ENCODE measurements at places on chromosomes 7 and 10.

DNA sequence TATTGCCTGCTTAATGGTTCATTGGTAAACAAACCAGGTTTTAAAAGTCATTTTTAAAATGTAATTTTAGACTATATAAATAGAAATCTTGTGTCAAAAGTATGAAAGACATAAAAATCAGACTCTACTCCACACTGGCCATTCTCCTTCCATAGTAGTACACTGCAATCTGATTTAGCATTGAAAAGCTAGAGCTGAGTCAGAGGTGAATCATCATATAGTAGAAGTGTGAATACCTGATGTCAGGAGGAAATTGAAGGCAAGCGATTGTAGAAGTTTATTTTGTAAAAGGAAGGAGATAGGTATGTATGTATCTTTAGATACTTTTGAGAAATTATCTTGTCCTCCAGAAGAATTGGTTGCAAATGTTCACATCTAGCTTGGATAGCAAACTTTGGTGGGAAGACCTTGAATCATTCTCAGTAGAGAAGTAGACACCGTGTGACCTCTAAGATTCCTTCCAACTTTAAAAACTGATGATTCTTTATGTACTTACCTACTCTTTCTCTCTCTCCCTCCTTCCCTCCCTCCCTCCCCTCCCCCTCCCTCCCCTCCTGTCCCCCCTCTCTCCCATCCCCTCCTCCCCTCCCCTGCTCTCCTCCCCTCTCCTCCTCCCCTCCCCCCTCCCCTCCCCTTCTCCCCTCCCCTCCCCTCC lies 88.1 kb downstream of the BTAF1 start:
- peak; percentile 67 for DNase-seq

DNA sequence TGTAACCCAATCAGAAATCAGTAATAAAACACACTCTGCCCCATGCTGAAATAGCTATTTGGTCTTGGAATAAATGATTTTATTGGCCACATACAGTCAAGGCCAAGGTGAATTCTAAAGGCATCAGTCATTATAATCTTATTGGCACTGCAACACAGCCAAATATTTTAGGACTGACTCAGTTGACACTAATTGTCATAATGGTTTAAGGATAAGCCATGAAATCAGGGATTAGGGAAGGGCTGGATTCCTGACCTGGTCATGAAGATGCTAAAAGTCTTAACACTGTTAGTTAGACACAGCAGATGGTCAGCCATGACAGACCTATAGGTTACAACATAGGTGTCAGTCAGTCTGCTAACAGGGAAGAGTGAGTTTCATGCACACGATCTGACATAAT lies 330.3 kb upstream of the NPSR1 start:
- peak; percentile 66 for DNase-seq

- DNase-seq = peak; percentile 80
Observed at GRCh38 chr10:58414270-58415041, 29.2 kb downstream of the TFAM start.

DNA sequence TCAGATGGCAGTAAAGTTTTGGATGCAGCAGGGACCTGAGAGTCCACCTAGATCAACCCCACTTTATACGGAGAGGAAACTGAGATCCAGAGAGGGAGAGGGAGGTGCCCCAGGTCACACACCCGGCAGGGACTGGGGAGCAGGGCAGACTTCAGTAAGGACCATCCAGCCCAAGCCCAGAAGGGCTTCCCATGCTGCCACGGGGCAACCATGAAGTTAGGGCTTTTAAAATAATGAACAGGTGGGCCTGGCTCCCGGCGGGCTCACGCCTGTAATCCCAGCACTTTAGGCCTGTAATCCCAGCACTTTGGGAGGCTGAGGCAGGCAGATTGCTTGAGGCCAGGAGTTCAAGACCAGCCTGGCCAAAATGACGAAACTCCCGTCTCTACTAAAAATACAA lies 98.5 kb downstream of the HIP1 start:
- no peak for DNase-seq

GRCh38 chr7:7157887-7158271 lies 24.5 kb upstream of the C1GALT1 start:
- peak; percentile 80 for DNase-seq

DNA sequence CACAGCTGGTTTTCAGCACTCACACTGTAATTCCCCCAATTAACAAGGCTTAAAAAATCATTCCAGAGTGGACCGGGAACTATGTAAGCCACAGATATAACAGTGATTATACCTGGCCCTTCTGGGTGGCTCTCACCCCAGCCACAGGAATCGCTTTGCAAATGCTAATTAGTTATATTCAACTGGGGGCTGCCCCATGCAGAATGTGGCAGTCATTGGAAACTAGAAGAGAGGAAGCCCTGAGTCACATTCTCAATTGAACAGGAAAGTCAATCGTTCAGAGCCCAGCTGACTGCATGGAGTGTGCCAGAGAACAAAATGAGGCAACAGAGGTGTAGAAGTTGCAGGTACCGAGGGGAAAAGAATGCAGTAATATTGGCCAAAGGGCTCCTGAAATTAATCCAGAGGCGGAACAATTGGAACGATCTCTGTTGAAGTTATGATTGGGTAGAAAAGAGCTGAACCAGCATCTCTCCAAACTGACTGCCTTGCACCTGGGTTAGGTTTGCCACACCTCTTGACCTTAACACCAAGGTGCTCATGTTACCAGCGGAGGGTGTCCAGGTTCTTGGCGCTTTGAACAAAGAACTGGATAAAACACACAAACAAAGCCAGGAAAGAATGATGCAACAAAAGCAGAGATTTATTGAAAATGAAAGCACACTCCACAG lies 909.7 kb upstream of the AUTS2 start:
- no peak for DNase-seq

DNA sequence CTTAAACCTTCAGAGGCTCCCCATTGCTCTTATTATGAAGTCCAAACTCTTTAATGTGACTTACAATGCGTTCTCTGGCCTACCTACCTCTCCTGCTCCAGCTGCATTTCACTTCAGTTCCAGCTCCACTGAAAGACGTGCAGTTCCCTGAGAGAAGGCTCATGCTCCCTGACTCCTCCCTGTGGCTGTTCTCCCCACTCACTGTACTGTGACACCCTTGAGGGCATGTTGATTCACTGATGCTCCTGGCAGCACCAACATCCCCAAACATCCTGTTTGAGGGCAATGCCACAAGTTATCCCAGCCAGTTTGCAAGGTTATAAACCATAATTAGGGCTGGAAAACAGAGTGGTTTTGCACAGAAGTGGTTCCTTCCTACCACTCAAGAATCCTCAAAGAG lies 111.2 kb downstream of the LSM5 start:
- DNase-seq = no peak

DNA sequence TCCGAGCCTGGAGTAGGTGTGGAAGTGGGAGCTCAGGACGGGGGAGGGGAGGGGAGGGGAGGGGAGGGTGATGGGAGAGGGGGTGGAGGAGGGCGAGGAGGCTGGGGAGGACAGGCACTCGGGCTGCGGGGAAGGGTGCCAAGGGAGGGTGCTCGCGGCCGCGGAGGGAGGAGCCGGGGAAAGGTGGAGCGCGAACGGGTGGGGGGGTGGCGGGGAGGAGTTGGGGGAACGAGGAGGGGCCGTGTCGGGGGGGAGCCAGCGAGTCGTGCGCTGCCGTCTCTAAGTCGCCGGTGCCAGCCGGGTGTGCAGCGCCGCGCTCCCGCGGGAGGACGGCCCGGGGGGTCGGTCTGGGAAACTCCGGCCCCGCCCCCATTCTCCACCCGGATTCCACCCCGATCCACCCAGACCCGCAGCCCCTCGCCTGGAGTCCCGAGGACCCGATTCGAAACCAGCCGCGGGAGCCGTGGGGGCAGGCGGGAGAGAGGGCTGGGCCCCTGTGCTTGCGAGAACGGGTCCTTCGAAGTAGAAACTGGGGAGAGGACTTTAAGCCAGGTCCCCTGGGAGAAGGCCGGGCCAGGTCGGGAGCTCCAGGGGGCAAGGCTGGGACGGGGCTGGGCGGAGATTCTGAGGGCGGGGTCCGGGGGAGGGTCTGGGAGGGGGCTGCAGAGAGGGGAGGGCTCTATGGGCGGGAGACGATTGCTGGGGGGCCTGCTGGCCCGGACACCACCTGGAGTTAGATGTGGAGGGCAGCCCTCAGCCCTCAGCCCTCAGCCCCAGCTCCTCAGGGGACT lies at the start of gene ZNF467:
Gene ZNF467 (minus strand): TSS at position 143 of the 791 bp plus-strand sequence. CDS start 2,556 bp downstream, outside the sequence.
- DNase-seq = no peak

- peak; percentile 25 for DNase-seq
Observed at GRCh38 chr10:79292891-79293746, 54.1 kb upstream of the PPIF start.

DNA sequence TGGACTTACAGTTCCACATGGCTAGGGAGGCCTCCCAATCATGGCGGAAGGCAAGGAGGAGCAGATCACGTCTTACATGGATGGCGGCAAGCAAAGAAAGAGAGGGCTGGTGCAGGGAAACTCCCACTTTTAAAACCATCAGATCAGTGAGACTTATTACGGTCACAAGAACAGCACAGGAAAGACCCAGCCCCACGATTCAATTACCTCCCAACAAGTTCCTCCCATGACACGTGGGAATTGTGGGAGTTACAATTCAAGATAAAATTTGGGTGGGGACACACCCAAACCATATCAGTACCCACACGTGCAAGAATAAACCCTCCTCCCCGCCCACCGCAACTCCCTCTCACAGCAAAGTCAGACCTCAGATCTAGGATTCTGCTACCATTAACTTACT lies 4.5 kb upstream of the AIFM2 start:
- no peak for DNase-seq

DNA sequence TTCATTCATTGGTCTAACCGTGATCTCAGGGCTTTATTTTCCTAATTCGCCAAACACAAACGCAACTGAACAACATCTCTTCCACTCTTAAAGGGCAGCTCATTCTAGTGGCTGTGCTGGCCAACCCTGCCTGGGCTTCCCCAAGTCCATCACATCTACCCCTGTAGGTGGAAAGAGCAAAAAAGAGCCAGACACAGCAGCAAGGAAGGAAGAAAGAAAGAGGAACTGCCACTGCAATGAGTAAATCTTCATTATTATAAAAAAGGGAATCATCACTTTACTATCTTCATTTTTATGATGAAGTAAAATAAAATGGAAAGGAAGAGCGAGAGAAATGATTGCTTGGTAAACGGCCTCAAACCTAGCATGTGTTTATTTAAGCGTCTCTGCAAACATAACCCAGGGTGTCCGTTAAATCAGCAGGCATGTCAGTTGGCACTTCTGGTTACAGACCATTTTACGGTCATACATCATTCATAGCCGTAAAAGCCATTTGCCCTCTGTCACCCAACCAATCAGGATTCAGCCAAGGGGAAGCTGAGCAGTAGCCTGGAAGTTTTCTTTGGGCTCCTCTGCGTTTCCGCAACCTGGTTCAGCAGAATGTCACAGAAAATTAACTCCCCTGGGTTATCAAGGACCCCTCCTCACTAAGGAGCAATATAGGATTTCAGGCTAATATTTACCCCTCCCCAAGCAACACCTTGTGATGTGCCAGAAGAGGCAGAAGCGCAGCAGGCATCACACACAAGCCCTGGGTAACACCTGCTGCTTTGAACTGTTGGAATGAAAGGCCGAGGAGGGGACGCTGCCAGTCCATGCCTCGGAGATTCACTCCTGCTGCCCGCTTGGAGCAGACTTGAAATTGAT lies 234.0 kb downstream of the SNX10 start:
- no peak for DNase-seq

GRCh38 chr7:55325371-55325792 lies 39.8 kb upstream of the LANCL2 start:
- DNase-seq = peak; percentile 94

GRCh38 chr10:117167789-117168674 lies 29.3 kb upstream of the KCNK18 start:
- peak; percentile 51 for DNase-seq

DNA sequence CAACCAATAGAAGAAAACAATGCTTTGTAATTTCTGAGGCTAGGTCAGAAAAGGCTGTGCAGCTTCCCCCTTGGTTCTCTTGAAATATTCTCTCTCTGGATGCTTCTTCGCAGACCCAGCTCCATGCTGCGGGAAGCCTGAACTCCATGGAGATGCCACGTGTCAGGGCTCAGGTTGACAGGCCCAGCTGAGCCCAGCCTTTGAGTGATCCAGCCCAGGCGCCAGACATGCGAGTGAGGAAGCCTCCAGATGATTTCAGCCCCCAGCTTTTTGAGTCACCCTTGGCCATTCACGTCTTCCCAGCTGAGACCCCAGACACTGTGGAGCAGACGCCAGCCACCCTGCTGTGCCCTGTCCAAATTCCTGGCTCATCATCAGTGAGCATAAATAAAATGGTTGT lies 378.4 kb upstream of the NRP1 start:
- DNase-seq = no peak

DNA sequence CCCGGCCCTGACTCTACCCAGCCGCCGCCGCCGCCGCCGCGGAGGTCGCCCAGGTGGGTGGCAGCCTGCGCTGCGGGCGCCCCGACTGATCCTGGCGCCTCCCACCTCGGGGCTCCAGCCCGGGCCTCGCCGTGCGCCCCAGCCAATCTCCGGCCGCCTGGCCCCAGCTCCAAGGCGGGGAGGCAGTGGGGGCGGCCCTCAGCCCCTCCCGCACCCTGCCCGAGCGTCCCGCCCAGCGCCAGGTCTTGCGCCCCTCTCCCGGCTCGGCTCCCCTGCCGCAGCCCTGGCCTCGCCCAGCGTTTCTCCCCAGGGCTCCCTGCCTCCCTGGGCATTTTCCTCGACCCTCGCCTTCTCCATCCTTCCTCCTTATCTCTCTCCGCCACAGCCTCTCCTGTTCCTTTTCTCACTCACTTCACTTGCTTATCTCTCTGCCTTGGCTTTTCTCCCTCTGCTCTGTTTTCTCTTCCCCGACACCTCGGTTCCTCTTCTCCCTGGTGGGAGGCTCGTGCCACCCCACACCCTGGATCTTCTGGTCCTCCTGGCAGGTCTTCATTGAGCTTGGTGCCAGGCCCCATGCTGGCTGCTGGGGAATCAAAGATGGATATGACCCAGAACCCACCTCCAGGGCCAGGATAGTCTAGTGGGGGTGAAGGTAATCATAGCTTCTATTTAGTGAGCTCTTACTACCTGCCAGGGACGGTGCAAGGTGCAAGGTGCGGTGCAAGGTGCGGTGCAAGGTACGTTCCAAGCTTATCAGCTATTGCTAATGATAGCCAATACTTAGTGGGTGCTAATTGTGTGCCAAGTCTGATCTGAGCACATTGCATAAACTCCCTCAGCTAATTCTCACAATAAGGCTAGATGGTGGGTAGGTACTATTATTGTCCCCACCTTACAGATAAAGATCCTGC lies at the start of gene SFRP5:
Gene SFRP5 (minus strand): TSS at position 87 of the 911 bp plus-strand sequence. CDS start 166 bp downstream, outside the sequence.
- DNase-seq = no peak

- DNase-seq = no peak
Observed at GRCh38 chr7:13104128-13104527, 416.7 kb downstream of the ARL4A start.

DNA sequence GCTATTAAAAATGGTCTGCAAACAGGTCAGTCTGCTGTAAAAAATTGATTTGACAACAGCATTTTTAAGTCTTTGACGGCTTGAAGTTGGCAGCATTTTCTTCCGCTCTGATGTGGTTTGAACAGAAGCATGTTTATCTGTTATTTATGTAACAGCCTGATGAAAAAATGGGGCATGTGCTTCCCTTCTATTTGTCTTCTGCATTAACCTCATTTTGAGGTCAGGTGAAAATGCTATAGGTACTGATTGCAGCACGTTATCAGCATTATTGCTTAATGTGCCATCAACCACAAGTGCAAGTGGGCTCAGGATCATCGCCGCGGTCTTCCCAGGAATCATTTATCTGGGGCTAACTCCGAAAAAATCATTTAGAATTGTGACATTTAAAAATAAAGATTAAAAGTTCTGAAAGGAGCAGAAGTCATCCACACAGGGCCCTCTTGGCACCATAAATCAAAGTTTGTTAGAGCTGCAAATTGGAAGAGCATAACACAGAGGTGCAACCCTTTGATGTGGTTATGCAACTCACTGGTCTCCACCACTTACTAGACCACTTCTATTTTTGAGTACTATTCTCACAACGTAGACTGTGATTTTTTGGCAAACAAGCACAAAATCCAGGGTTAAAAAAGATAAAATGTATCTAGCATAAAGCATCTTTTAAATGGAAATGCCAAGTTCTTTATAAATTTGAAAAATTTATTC lies 307.7 kb downstream of the MDFIC start:
- DNase-seq = no peak
